T-helper 2 cell (primary cell): ENCODE measurements at places on chromosomes 7 and 10.

- no peak for DNase-seq
These were observed 195.4 kb downstream of the BAMBI start for GRCh38 chr10:28872587-28873165.

DNA sequence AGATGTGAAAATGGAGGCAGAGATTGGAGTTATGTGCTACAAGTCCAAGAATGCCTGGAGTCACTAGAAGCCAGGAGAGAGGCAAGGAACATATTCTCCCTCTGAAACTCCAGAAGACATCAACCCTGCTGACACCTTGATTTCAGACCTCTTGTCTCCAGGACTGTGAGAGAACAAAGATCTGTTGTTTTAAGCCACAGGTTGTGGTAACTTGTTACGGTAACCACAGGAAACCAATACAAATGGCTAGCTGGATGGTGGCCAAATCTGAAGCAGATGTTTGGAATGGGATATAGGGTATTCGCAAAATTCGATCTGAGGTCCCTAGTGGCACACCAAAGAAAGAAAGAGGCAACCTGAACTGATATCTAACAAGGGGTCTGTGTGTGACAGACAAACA lies 129.0 kb downstream of the HERPUD2 start:
- DNase-seq, result no peak

DNA sequence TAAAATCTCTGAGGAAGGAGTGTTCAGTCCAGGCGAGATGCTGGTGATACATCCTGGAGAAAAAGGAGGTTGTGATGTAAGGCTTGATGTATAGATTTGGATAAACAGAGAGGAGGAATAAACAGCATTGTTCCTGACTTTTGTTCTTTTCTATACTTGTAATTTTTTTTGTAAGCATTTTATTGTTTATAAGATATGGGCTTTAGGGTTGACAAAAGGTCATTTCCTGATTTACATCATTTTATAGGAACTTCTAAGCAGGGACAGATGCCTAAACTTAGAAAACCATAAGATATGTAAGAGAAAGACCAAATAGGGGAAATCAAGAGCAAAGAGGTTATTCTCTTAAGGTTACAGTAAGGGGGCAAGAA lies 16.7 kb upstream of the SLC26A4 start:
- DNase-seq, result no peak

DNA sequence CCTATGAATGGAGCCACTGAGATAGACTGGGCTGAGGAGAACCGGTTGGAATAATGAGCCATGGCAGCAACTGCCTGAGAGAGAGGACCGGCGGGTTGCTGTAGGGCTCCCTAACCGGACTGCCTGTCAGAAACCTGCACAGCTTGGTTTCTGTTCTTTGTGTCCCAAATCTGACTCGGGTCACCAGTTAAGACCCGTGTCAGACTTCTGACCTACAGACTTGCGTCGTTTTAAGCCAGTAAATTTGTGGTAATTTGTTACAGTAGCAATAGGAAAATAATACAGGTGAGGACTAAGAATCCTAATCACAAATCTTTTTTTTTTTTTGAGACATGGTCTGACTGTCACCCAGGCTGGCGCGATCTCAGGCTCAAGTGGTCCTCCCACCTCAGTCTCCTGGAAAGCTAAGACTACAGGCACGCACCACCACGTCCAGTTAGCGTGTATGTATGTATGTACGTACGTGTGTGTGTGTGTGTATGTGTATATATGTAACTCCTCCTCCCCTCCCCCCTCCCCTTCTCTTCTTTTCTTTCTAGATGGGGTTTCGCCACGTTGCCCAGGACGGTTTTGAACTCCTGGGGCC lies 672 bp upstream of the DDX56 start:
- no peak for DNase-seq

GRCh38 chr7:100561491-100562194 lies 12.1 kb downstream of the SAP25 start:
- DNase-seq, result no peak

GRCh38 chr10:51894771-51895578 lies 195.6 kb upstream of the CSTF2T start:
- no peak for DNase-seq

DNA sequence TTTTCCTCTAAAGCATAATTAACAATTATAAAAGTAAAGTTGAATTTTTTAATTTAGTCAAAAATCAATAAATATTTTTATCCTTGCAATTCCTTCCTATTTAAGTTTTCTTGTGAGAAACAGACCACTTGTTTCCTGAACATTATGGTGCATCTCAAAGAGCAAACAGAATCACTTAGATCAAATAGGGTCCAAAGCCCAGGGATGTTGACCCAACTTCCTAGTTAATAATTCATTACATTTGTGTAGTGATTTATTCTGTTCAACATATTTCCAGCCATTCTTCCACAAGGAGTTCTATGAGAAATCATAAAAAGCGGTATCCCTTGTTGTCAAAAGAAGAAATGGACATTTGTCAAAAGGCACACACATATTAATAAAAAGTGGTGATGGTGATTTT lies 315.6 kb downstream of the LRRTM3 start:
- DNase-seq, result no peak

DNA sequence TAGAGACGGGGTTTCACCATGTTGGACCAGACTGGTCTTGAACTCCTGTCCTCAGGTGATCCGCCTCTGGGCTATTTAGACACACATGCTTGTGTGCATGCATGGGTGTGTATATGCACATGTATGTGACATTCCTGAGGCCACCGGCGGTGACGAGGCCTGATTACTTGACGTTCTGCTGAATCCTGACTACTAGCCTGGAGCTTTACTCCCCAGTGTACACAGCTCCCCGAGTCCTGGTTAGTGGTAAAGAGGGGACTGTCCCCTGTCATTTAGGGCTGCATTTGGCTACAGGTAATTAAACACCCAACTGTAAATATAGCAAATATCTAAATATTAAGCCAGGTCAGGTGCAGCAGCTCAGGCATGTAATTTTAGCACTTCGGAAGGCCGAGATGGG lies 14.2 kb downstream of the GTF2IRD1 start:
- DNase-seq, result no peak

- no peak for DNase-seq
These were observed 33.8 kb downstream of the GALNT17 start for GRCh38 chr7:71165708-71166107.

DNA sequence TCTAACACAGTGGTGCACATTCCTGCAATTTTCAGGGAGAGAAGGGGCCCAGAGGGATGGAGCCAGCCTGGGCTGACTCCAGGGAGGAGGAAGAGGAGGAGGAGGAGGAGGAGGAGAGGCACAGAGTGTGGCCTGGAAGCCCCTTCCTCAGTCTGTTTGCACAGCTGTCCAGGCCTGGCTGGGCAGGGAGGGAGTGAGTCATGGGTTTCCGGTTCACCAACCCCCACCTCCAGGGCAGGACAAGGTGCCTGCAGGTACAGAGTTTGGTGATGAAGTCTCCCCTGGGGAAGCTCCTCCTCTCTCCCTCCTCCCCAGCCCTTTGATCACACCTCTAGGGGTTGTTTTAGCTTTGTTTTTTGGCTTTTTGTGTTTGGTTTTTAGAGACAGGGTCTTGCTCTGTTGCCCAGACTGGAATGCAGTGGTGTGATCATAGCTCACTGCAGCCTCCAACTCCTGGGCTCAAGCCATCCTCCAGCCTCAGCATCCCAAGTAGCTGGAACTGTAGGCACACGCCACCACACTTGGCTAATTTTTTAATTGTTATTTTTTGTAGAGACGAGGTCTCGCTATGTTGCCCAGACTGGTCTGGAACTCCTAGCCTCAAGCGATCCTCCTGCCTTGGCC lies 77.5 kb upstream of the CUX1 start:
- DNase-seq, result no peak

DNA sequence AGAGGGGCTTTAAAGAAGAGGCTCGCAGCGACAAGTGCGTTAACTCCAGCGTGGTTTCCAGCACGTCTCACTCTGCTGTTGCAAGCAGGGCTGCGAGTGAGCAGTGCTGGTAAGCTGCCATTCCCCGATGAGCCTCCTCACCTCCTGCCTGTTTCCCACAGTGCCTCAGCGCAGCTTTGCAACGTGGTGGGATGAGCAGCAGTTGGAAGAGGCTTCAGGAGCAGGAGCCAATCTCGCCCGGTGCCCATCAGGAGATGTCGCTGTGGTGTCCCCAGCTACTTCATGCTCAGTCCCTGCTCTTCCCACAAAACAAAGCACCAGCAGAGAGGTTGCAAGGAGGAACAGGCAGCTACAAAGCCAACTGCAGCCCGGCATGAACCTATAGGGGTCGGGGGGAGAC lies 2.4 kb upstream of the ADARB2 start:
- no peak for DNase-seq

- DNase-seq, result no peak
These were observed 708.7 kb downstream of the SUGCT start for GRCh38 chr7:40843338-40843985.

DNA sequence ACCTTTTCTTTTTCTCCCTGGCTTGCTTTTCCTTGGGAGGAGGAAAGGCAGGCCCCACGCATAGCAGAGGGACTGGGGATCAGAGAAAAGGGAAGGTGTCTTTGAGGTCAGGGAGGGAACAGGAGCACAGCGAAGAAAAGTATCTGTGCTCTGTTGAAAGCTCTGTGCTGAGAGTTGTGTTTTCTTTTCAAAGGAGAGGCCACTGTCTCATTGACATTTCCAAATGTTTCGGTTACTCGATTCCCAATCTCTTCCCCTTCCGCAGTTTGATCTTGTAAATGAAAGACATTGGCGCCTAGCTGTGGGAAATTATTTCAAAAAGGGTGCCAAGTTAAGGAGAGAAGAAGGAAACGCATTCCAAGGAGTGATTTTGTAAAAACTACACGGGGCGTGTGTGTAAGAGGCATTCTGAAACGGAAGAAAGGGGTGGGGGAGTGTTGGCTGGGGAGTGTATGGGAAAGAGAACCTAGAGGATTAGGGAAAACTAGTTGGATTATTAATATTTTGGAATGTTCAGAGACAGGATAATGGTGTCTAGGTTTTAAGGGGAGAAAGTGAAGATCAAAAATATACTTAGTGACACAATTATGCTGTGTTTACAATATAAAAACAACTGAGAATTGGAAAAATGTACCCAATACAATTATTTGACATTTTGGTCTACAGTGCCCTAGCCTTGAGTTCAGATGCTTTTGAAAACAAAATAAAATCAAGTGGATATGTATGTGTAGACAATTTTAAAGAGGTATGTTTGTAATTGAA lies 708 bp downstream of the KLHDC10 start:
- no peak for DNase-seq

- DNase-seq, result no peak
These were observed 80.4 kb upstream of the ANLN start for GRCh38 chr7:36309301-36309700.

- no peak for DNase-seq
These were observed 239.5 kb upstream of the FOXP2 start for GRCh38 chr7:114175125-114175524.

GRCh38 chr7:43294080-43294630 lies 181.7 kb downstream of the HECW1 start:
- no peak for DNase-seq

- DNase-seq, result no peak
These were observed 126.8 kb upstream of the PCLO start for GRCh38 chr7:83289419-83289993.

DNA sequence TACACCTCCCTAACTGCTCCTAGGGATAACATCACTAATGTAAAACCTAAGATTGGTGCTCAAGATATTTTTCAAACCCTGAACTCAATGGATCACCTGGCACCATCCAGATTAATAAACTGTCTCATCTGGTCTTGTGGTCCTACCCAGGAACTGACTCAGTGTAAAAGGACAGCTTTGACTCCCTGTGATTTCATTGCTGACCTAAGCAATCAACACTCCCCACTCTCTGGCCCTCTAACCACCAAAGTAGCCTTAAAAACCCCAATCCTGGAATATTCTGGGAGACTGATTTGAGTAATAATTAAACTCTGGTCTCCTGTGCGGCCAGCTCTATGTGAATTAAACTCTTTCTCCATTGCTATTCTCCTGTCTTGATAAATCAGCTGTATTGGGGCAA lies 6.2 kb upstream of the USP54 start:
- DNase-seq, result no peak

DNA sequence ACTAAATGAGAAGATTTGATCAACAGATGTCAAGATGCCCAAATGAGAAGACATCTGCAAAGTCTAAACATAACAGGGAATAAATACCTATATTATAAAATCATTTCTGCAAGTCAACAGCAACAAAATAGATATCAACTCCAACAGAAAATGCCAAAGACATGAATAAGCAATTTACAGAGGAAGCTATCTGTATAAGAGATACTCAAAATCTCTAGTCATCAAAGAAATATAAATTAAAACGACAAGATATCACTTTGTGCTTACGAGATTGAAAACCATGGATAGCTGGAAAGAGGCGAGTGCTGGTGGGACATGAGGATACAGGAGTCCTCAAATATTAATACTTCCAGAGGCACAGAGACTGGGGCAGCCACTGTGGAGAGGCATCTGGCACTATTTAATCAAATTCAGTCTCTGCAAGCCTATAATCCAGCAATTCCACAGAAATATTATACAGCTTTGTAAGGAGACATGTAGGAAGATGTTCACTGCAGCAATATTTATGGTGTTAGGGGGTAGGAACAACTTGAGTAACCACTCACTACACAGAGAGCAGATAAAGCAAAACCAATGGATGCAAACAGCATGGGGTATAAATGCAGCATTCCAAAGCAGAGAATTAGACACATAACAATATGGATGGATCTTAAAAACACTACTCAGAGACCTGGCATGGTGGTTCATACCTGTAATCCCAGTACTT lies 4.8 kb downstream of the DNMBP start:
- DNase-seq, result no peak

DNA sequence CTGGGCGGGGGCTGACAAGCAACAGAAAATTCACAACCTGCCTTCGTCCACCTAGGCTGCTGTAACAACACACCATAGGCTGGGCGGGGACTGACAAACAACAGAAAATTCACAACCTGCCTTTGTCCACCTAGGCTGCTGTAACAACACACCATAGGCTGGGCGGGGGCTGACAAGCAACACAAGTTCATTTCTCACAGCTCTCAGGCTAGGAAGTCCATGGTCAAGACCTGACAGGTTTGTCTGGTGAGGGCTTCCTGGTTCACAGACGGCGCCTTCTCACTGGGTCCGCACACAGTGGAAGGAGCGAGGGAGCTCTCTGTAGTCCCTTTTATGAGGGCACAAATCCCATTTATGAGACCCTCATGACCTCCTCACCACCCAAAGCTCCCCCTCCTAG lies 52.2 kb downstream of the DIP2C start:
- no peak for DNase-seq

DNA sequence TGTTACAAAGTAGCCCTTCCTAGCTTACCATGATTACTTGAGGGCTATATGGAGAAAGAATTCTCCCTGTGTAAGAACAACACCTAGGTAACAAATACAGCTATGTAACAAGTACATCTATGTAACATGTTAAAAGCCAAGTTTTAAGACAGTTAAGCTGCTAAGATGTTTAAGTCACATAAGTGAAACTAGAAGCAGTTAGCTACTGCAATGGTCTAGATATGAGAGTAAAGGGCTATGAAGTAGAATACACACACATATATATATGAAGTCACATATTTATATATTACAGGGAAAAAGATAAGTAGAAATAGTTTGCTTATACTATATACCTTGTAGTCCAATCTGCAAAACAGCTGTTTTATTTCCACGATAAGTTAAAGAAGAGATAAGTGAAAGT lies 14.4 kb downstream of the POT1 start:
- no peak for DNase-seq

GRCh38 chr10:14254368-14254767 lies 76.4 kb downstream of the FRMD4A start:
- no peak for DNase-seq

- DNase-seq, result no peak
These were observed 26.1 kb downstream of the NOM1 start for GRCh38 chr7:156975620-156976019.

- DNase-seq, result no peak
These were observed 268.7 kb downstream of the CELF2 start for GRCh38 chr10:11286261-11286852.
